ENCODE measurements at places on chromosomes 16 and 17. TPM values are rescaled to one million over a fixed set of nuclear protein-coding genes. Genes with fewer than 3 reads are reported as not detected.

- peak; percentile 92 for DNase-seq
Observed at GRCh38 chr17:40602445-40603443, 37.5 kb upstream of the CCR7 start.

DNA sequence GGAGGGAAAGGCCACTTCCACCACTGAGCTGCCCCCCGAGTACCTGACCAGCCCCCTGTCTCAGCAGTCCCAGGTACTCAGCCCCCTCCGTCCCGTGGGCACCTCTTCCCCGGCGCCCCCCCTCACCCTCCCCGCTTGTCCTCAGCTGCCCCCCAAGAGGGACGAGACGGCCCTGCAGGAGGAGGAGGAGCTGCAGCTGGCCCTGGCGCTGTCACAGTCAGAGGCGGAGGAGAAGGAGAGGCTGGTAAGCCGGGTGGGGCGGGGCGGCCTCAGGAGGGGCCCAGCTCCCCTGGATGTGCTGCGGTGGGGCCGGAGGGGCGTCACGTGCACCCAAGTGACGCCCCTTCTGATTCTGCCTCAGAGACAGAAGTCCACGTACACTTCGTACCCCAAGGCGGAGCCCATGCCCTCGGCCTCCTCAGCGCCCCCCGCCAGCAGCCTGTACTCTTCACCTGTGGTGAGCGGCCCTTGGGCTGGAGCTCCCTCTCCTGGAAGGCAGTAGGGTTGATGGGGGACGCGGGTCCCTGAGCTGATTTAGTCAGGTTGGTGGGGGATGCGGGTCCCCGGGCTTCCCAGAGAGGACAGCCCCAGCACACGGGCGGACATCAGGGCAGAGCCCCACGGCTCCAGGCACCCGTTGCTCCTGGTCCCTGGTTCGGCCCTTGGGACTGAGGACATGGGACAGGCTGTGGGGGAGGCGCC, 9.5 kb upstream of the MRPL12 start:
- DNase-seq: no peak

GRCh38 chr16:73415286-73415685, 367.4 kb upstream of the ZFHX3 start:
- no peak for DNase-seq

GRCh38 chr16:27476240-27476639, 73.5 kb downstream of the GTF3C1 start:
- DNase-seq: no peak

DNA sequence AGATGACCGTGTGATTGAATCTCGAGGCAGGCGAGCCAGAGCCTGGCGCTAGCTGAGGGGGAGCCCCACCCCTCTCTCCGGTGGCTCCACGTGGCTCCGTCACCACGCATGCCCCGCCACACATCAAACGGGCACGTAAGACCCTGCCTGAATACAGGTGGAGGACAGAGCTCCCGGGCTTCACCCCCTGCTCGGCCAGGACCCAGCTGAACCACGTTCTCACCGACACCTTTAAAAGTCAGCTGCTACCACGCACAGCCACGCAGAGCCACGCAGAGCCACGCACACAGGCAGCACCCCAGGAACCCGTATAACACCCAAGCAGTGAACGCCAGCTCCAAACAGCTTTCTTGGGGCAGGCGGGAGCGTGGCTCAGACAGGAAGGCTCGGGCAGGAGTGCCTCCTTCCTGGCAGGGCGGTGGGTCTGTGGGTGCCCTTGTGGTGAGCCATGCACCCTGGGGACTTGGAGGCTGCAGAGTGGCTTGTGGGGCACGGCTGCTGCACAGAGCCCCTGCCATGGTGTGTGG, 4.4 kb downstream of the TMEM204 start:
- DNase-seq: peak; percentile 54

GRCh38 chr17:57550668-57551315, 194.3 kb downstream of the CCDC182 start:
- DNase-seq: no peak

DNA sequence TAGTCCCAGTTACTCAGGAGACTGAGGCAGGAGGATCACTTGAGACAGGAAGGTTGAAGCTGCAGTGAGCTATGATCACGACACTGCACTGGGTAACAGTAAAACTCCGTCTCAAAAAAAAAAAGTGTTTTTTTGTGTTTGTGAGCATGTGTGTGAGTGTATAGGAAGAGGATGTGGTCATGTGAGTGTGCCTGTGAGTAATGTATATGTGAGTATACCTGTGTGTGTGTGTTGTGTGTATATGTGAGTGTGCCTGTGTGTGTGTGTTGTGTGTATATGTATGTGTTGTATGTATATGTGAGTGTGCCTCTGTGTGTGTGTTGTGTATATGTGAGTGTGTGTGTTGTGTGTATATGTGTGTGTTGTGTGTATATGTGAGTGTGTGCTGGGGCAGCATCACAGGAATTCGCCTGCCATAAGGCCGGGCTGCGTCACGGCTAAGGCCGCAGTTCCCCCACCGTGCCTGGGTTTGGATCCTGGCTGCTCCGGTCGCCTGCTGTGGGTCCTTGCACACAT, 21.4 kb upstream of the NPTX1 start:
- no peak for DNase-seq

- no peak for DNase-seq
Observed at GRCh38 chr17:71055128-71055527, 885.8 kb downstream of the KCNJ2 start.

DNA sequence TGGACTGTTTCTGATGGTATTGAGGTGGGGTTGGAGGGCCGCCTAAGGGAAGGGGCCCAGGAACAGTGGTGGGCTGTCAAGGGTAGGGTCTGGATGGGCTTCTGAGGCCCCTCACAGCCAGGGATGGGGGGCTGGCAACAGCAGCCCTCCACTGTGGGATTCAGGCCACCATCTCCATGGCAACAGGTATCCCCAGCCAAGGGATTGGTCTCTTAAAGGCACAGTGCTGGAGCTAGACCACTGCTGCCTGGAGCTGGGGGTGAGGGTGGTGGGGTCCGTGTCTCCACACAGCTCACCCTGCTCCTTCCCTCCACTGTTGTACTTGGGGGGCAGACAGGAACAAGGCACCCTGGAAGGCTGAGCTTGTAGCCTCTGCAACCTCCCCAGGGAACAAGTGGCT, 41.8 kb downstream of the PSME3IP1 start:
- no peak for DNase-seq

DNA sequence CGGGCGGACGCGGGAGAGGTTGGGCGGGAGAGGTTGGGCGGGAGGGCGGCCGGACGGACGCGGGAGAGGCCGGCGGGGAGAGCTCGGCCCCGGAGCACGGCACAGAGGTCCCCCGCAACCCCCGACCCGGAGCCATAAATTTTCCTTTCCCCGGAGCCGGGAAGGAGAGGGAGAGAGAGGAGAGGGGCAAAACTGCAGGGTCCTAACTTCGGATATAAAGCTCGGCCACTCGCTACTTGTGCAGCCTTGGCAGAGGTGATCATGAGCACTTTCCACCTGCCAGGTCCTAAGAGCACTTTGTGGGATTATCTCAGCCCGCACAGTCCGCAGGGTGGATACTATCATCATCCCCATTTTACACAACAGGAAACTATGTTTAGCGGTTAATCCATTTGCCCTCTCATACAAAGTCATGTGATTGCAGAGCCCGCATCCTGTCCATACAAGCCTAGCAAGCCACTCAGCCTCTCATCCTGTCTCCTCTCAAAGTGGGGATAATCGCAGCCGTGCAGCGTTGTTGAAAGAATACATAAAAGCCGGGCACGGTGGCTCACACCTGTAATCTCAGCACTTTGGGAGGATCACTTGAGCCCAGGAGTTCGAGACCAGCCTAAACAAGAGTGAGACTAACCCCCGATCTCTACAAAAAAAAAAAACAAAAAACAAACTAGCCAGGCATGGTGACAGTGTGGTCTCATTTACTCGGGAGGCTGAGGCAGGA, 780 bp upstream of the DCAKD start:
- DNase-seq: peak; percentile 77

DNA sequence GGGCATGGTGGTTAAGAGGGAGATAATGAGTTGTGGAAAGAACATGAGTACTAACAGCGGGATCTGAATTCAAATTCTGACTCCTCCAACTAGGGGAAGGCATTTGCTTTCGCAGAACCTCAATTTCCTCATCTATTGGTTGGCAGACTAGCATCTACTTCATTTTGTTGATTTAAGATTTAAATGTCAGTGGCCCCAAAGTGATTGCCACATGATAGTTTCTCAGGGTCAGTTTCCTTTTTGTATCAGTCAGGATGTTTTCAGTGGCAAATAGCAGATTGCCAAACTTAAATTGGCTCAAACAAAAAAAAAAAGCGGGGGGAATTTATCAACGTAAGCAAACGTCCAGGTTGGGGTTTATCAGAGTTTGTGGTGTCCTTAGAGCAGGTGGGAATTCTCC, 25.1 kb upstream of the NOS2 start:
- DNase-seq: no peak

DNA sequence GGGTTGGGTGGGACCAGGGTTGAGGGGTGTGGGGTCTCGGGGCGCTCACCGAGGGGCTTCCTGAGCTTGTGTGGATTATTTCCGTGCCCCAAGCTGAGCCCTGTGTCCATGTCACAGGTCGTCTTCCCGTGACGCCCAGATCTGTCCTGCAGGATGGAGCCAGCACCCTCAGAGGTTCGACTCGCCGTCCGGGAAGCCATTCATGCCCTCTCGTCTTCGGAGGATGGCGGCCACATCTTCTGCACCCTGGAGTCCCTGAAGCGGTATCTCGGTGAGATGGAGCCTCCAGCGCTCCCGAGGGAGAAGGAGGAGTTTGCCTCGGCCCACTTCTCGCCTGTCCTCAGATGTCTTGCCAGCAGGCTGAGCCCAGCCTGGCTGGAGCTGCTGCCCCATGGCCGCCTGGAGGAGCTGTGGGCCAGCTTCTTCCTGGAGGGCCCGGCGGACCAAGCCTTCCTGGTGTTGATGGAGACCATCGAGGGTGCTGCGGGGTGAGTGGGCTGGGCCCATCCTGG, 1.0 kb downstream of the TELO2 start:
- no peak for DNase-seq

GRCh38 chr17:48134912-48135480, 27.4 kb downstream of the SNX11 start:
- no peak for DNase-seq

DNA sequence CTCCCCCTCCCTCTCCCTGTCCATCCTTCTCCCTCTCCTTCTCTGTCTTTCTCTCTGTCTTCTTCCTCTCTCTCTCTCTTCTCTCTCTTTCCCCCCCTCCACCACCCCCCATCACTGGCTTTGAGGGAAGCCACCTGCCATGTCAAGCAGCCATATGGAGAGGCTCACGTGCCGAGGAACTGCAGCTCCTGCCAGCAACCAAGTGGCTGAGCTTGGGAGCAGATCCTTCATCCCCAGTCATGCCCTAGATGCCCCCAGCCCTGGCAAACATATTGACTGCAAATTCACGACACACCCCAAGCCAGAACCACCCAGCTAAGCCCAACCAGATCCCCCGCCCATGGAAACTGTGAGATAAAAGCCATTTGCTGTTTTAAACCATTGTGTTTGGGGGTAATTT, 40.9 kb upstream of the RBFOX3 start:
- DNase-seq: no peak

DNA sequence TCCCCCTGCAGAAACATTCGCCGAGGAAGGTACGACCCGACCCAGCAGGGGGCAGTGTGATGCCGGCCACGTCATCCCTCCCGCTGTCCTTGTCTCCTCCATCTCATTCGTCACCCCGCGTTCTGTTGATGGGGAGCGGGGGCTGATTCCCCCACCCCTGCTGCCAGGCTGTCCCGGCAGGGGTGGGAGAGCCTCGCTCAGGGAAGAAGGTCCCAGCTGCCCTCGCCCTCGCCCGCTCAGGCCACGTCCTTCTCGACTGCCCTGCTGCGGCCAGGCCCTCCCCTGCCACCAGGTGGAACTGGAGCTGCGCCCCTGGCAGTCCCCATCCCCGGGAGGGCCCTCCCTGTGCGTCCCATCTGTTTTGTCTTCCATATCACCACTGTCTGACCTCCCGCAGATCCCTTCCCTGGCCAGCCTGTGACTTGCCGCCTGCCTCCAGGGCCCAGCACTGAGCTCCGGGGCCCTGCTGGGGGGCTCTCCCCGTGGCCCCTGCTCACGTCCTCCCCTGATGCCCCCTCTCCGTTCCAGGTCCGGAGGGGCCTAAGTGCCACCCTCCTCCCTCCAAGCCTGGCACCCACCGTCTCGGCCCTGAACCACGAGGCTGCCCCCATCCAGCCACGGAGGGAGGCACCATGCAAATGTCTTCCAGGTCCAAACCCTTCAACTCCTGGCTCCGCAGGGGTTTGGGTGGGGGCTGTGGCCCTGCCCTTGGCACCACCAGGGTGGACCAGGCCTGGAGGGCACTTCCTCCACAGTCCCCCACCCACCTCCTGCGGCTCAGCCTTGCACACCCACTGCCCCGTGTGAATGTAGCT, 20.6 kb downstream of the ADAM11 start:
- peak; percentile 90 for DNase-seq

GRCh38 chr16:35724551-35724950, 2265.1 kb downstream of the TP53TG3F start:
- DNase-seq: no peak

GRCh38 chr17:74282587-74283370, 8.7 kb downstream of the DNAI2 start:
- DNase-seq: peak; percentile 88

Gene IGFALS
- total RNA-seq: not detected

Gene CACNA1G
- total RNA-seq: 0.13 TPM

Gene ABCC11
- total RNA-seq: 0.16 TPM

Gene SLC16A11
- total RNA-seq: 3.1 TPM

Gene MT1M
- not detected for total RNA-seq

Gene KRT12
- not detected for total RNA-seq

Gene TMEM114
- not detected for total RNA-seq

Measured in activated CD8-positive, alpha-beta T cell treated with anti-CD3 and anti-CD28 coated beads for 36 hours (primary cell).